ENCODE measurements at places on chromosomes 2 and 18.

- DNase-seq, result no peak
Observed at GRCh38 chr18:3212657-3213056, 7.1 kb downstream of the MYOM1 start.

DNA sequence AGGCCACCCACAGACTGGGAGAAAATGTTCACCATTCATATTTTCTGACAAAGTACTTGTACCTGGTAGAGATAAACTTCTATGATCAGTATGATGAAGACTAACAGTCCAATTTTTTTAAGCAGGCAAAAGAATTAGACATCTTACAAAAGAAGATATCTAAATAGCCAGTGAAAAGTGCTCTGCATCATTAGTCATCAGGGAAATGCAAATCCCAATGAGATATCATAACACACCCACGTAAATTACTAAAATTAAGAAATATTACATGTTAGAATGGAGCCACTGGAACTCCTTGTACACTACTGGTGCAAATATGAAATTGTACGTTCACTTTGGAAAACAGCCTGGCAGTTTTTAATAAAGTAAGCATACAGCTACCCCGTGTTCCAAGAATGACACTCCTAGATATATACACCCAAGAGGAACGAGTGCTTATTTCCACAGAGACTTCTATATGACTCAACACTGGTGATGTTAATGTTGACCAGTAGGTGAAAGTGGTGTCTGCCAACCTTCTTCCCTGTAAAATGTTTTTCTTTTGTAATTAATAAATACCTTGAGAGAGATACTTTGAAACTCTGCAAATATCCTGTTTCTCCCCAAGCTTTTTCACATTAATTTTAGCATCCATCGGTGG lies 80.3 kb downstream of the NPAS2 start:
- no peak for DNase-seq

DNA sequence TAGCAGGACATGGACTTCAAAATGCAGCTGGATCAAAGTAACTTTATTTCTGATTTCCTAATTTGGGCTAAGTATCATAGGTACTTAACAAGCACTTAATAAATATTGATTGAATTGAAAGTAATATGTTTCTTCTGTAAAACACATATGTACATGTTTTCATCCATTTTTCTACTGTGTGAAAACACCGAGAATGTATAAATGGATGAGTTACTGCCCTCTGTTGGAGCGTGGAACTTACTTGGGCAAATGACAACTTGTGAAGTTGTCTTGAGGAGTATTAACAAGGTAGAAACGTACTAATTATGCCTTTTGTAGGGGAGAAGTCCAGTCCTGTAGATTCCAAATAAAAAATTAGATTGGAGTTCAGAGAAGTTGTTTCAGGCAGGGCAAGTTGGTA lies 87.2 kb downstream of the PHLPP1 start:
- DNase-seq, result no peak

DNA sequence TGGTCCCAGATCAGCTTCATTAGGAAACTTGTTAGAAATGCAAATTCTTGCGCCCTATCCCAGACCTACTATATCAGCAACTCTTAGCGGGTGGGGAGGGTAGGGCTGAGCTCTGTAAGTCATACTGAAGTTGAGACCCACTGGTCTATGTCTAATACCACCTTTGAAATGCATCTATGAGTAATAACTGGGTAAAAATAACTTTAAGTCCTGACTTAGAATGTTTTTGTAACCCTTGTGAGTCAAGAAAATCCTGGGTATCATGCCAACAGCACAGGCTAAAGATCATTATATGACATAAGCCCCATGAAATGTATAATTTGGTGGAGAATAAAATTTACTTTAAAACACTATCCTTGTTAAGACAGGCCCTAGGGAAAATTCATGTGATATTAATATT lies 41.4 kb downstream of the PRKD3 start:
- no peak for DNase-seq

GRCh38 chr2:234500394-234501006 lies 3.6 kb upstream of the ARL4C start:
- DNase-seq, result peak; percentile 78
